Stimulated activated CD4-positive, alpha-beta T cell treated with anti-CD3 and anti-CD28 coated beads, TNF-alpha, amount 100 ng/mL, for 48 hours (primary cell): ENCODE measurements at places on chromosomes 6 and 20.
A peak's percentile ranks its signal among the peaks of the same experiment; 100 is the strongest.

DNA sequence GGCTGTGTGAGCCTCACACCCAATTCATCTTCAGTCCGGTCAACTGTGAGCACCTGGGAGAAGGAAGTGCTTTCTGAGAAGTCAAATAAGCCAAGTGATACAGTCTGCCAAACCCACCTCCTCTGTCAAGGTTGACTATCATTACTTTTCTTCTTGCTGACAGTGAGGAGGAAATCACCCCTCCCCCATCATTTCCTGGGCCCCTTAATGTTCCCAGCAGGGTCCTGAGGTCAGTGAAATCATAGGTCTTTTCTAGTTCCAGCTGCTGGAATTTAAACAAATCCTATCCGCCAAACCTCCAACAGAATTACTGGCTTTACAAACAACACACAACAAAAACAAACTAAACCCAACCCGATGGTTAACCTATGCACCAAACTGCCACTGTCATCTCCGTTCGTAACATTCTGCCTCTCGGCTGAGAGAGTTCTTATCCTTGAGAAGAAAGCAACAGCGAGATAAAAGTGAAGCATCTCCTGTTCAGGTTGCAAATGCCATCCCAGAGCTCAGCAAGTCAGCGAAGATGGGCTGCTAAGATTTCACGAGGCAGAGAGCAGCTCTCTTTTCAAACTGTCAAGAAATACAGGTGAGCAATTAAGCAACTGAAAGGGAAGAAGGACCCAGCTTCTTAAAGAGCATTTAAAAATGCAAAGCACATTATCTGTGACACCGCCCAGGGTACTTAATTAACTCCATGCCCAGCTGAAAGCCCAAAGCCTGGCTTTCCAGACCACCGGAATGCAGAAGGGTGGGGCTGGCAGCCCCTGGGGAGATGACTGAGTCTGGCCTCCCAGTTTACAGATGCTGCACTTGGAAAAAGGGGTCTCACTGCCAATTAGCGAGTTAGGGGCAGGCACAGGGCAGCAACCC lies 24.7 kb downstream of the GFOD1 start:
- DNase-seq = no peak

DNA sequence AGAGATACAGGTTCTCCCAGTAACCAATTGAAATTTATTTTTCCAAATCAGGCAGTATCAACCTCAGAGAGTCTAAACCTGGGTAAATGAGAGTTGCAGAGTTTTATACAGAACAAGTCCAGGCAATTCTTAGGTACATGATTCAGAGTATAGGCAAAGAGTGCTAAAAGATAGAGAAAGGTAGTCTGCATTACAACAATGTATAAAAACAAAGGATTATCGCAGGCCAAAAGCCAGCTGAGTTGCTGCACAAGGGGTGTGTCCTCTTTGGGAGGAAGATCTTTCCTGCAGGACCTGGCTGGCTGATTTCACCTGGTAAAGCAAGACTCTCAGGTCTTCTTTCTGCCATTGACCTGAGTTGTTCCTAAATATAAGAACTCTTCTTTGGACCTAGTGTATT lies 48.9 kb upstream of the ECHDC1 start:
- no peak for DNase-seq

- no peak for DNase-seq
Measured at GRCh38 chr20:2839732-2840137, 720 bp downstream of the PCED1A start.

- DNase-seq = no peak
Measured at GRCh38 chr6:140364916-140365315, 990.5 kb upstream of the CITED2 start.

- DNase-seq = peak; percentile 40
Measured at GRCh38 chr6:127266178-127266891, at the start of gene RNF146. RNF146 (plus strand) TSS chr6:127266864; CDS start chr6:127280339, 13,475 bp downstream.

GRCh38 chr20:53128004-53128403 lies 155.8 kb downstream of the TSHZ2 start:
- no peak for DNase-seq

GRCh38 chr6:152295346-152295745 lies 341.8 kb downstream of the SYNE1 start:
- DNase-seq = no peak

DNA sequence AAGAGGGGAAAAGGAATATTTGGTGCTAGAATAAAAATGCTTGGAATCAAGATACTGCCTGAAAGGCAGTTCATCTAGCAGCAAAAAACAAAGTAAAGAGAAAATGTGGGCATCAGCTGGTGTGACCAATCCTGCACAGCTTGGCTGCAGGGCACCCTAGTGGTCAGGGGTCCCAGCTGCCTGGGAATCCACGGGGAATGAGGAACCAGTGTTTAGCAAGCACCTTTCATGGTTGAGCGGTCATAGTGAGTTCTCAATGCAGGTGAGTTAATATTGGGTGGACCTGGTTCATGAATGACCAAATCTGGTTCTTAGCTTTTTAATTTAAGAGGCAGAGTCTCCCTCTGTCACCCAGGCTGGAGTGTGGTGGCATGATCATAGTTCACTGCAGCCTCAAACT lies 53.3 kb downstream of the CAP2 start:
- no peak for DNase-seq

DNA sequence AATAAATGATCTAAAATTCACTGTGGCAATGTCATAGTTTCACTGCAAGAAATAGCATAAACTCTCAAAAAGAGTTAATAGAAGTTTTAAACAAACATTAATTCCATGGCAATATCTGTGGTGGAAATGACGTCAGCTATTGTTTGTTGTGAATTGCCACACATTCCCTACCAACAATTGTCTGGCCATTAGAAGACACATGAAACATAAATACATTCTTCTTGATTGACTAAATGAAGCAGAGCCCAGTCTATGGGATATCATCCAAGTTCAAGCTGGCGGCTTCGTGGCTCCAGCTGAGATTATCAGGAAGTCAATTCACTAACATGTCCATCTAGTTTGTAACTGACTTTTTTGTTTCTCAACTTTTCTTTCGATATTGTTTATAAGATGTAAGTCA lies 369.0 kb downstream of the ARHGAP18 start:
- DNase-seq = no peak

- DNase-seq = no peak
Measured at GRCh38 chr20:47038566-47039560, 144.2 kb downstream of the EYA2 start.

DNA sequence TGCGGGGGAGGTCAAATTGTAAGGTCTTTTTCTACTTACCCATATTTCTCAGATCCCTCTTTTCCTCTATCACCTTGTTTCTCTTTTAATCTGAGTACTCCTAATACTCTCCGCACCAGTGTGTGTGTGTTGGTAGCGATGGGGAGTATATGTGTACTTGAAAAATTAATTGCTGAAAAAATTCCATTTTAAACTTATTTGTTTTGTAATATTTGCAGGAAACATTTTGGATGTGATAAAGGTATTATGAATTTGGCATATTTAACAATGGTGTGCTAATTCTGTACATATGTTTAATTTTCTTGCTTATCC lies 48.1 kb upstream of the MLIP start:
- DNase-seq = no peak

GRCh38 chr6:132333639-132334520 lies 67.4 kb downstream of the MOXD1 start:
- DNase-seq = no peak

GRCh38 chr6:33702345-33702977 lies 9.0 kb downstream of the UQCC2 start:
- DNase-seq = no peak

- no peak for DNase-seq
Measured at GRCh38 chr6:29626948-29627754, 5.8 kb downstream of the GABBR1 start.

- DNase-seq = no peak
Measured at GRCh38 chr20:8089668-8090067, 42.4 kb upstream of the PLCB1 start.

DNA sequence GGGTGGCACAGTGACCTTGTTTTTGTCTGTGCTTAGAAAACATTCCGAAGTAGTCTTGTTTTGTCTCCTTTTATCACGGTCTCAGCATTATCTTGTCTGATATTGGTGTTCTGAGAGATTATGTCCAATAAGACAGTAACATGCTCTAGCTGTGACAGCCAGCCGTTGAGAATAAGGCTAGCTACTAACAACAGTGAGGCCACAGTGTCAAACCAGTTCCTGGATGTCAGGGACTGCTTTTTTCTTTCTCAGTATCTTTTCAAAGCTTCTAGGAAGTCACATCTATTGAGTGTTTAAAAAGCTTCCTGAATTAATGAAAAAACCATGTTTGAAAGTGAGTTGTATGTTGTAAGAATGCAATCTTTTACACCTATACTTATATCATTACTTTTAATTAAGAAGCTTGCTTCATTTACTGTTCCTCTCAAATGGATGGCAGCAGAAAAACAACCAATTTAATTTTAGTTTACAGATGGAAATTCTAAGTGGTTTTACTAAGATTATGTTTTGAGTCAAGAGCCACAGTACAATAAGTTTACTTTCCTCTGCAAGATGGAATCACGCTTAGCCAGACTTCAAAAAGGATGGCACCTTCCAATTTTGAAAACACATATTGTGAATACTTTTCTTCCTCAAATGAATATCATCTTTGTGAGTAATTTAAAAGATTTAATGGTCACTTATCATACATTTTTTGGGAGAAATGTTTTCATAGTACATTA lies 53.1 kb downstream of the MAP3K7 start:
- no peak for DNase-seq

- DNase-seq = no peak
Measured at GRCh38 chr20:17856024-17856564, 112.5 kb downstream of the SNX5 start.

DNA sequence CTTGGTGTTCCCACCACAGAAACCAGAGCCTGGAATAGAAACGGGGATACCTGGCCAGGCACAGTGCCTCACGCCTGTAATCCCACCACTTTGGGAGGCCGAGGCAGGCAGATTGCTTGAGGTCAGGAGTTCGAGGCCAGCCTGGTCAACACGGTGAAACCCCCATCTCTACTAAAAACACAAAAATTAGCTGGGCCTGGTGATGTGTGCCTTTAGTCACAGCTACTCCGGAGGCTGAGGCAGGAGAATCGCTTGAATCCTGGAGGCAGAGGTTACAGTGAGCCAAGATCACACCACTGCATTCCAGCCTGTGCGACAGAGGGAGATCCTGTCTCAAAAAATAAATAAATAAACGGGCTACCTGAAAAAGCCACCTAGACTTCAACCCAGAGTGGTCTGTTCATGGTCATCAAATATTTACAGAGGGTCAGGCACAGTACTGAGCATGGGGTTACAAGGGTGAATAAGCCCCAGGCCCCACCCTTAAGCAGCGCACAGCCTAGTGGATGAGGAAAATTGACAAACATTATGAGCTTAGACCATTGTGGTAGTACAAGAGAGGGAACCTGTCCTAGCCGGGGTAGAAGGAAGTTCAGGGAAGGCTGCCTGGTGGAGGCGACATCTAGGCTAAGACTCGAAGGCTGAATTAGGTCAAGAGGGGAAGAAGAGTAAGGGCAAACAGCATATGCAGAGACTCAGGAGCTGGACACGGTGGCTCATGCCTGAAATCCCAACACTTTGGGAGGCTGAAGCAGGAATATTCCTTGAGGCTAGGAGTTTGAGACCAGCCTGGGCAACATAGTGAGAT lies 7.2 kb upstream of the PCIF1 start:
- DNase-seq = no peak

DNA sequence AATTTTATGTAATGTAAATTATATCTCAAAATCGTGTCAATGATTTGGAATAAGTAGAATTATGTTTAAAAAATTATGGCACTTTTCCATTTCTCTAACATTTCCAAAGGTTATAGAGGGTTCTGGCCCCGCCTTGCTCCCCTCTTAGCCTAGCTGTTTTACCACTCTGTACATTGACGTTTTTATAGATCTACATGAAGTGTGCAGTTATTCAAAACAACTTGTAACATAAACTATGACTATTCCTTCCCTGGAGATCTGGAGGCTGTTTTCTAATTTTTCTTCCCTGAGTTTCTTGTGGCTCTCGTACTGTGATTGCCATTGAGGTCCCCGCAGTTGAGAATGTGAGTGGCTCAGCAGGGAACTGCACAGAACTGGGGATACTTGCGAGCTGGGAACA lies 48.4 kb downstream of the IYD start:
- no peak for DNase-seq

DNA sequence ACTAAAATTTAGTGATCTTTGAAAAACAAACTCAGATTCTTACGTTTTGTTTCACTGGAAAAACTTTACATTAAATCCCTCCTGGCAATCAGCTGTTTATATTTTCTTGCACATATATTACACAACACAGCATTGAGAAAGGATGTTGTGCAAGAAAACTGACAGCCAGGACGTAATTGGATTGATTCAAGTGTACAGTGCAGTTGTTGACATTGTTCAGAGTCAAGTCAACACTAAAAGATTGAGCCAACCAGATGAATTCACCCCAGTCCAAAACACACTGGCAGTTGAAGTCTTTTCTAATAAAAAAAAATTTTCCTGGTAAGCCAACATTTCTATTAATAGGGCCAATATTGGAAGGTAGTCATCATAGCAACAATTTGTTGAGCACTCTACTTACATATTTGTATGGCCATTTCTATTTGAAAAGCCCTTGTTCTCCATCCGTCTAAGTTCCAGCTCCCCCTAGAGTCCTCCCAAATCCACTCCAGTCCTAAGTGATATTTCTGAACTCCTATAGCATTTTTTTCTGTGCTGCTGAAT lies 20.9 kb upstream of the VNN1 start:
- DNase-seq = no peak

- no peak for DNase-seq
Measured at GRCh38 chr6:103720393-103720792, 1139.3 kb downstream of the HACE1 start.

GRCh38 chr6:164401871-164402270 lies 907.5 kb downstream of the C6orf118 start:
- no peak for DNase-seq

GRCh38 chr20:58033026-58033536 lies 195.4 kb downstream of the ANKRD60 start:
- no peak for DNase-seq

- no peak for DNase-seq
Measured at GRCh38 chr6:41326092-41326491, 9.3 kb upstream of the NCR2 start.

- no peak for DNase-seq
Measured at GRCh38 chr6:87944541-87944954, 103.1 kb upstream of the SPACA1 start.

GRCh38 chr6:106254636-106255035 lies 70.9 kb downstream of the ATG5 start:
- no peak for DNase-seq

DNA sequence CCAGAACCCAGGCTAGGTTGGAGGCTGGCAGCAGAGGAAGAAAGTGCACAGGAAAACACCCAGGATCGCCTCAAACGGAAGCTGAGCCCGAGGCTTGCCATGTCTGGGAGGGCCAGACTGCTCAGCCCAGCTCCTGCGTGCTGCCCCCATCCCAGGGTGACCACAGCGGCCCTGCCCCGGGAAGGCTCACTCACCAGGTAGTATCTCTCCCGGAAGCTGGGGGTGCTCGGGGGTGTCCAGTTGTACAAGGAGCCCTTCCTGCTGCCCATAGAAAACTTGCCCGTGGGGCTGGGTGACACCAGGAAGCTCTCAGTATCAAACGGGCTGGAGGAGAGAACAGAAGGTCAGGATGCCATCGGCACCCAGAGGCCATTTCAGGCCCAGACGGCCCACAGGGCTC lies 86.9 kb downstream of the RIPOR3 start:
- no peak for DNase-seq

- no peak for DNase-seq
Measured at GRCh38 chr6:3201388-3201787, 26.1 kb downstream of the TUBB2B start.

- no peak for DNase-seq
Measured at GRCh38 chr6:28816339-28816908, 107.4 kb downstream of the TRIM27 start.

- DNase-seq = no peak
Measured at GRCh38 chr20:38831049-38831691, 25.7 kb downstream of the PPP1R16B start.
